ENCODE measurements at places on chromosomes 4 and X.
A peak's percentile ranks its signal among the peaks of the same experiment; 100 is the strongest.

- no peak for DNase-seq
Observed at GRCh38 chr4:93243262-93243661, 585.3 kb upstream of the ATOH1 start.

DNA sequence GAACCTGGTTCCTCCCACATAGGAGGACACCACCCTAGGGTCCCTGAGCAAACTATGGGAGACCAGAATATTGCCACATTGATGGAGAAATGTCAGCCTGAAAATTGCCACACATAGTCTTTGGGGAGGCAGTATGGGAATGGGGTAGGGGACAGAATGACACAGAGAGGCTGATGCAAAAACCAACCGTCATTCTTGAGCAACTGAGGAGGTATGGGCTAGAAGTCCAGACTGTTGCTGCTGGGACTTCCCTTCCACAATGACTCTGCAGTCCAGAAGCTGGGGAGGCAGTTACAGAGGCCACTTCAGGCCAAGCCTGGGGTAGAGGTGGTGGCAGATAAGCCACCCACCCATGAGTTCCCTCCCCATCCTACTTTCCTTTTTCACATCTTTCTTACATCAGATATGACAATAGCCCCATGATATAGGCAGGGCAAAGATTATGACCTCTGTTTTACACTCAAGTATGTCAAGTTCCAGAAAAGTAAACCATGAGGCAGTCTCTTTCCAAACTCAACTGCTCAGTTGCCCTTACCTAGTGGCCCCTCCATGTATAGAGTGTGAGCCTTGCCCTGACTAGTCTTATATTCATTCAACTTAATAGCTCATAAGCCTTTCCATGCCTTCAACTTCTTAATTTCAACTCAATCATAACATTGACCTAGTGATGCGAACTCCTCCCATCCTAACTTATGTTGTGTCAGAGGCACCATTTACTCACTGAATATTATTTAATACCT lies 41.7 kb downstream of the VSIG4 start:
- DNase-seq: no peak

DNA sequence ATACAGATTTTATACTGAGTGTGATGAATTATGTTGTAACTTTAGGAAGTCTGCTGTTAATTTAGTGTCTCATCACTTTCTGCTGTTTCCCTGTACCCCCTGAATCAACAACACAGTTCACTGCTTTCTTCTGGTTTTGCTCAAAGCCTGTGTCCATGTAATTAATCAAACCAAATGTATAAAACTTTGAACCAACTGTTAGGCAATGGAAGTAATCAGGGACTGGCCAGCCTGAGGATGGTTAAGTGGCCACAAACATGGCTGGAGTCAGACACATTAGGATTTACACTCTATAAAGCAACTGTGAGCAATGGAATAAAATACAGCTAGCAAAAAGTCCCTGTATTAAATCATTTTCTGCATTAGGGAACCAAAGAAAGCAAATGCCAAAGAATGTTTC lies 42.6 kb downstream of the CXCL1 start:
- DNase-seq: no peak

GRCh38 chr4:7687006-7687405 lies 252.3 kb upstream of the PSAPL1 start:
- no peak for DNase-seq

GRCh38 chr4:133450813-133451212 lies 301.7 kb downstream of the PCDH10 start:
- no peak for DNase-seq

- no peak for DNase-seq
Observed at GRCh38 chr4:180281724-180282123, 1961.5 kb upstream of the TENM3 start.

GRCh38 chr4:94892051-94892450 lies 134.3 kb downstream of the BMPR1B start:
- DNase-seq: no peak

DNA sequence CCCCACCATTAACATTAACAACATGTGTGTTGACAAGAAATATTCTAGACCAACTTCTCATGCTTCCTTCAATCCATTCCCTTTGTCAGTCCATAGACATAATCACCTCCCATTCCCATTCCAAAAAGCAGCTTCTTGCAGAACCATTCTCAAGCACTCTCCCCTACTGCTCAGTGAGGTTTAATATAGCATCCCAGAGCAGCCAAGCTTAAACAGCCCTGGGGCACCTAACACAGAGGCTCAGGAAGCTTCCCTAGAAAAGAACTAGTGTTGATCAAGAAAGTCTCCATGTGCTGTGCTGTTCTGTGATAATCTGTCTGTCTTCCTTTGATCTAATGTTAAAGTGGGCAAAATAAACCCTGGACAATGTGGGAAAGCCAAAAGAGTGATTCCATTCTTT lies 174.2 kb upstream of the NOCT start:
- no peak for DNase-seq

- no peak for DNase-seq
Observed at GRCh38 chr4:79294064-79294463, 31.8 kb downstream of the NAA11 start.

DNA sequence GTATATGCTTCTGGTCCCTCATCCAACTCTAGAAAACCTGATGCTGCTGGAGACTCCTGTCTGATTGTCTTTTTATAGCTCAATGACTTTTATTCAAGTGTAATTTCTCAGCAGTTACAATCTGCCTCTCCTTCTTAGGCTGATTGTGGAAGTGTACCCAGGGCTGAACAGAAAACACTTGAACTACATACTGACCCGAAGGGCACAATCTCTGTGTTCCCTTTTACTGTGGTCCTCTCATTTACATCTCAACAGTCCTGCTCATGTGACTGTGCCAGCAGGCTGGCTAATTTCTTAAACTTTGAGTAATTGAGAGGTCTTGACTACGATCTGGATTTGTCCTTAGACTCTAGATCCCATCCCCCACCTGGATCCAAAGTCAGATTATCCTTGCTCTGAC lies 863.4 kb downstream of the PDHA2 start:
- DNase-seq: no peak

DNA sequence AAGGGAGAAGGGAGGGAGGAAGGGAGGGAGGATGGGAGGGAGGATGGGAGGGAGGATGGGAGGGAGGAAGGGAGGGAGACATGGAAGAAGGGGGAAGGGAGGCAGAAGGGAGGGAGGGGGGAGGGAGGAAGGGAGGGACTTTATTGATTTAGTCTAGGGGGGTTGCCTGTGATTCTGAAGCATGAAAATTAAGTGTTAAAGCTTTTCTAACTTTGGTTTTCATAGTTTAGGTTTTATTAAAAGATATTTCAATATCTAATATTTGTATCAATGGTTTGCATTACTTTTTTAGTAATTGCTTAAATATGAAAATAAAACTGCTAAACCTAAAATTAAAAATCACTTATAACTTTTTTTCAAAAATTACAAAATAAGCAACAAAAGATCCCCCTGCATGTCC lies 2.4 kb downstream of the PALLD start:
- no peak for DNase-seq

DNA sequence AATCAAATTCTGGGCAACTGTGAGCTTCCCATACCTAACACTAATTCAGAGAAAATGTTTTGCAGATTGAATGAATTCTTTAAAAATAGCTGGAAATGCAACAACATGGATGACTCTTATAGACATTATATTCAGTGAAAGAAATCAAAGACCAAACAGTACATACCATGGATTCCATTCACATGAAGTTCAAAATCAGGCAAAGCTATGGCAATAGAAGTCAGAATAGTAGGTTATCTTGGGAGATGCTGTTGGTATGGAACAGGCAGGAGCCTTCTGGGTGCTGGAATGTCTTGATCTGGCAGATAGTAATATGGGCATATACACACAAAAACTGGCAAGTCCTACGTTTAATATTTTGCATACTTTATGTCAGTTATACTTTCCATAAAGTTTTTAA lies 25.5 kb upstream of the CBLL2 start:
- no peak for DNase-seq

DNA sequence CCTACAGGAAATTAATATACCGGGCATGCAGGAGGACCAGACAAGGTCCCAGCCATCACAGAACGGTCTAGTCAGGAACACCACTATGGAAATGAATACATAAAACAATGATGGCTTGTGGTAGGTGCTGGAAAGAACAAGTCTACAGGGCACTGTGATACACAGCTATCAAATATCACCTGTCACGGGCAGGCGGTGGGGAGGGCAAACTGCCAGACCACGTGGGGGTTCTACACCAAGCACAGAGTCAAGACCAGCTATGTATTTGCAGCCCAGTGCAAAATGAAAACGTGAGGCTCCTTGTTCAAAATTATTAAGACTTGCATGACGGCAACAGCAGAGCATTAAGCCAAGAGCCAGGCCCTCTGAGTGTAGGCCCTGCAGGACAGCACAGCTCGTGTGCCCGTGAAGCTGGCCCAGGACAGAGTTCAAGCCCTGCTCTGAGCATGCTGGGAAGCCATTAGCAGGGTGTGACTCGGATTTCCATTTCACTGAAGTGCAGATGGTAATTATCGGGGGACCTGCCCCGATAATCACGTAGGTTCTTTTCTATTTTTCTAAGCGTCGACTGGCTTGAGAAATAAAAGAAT lies 83.6 kb downstream of the JAKMIP1 start:
- no peak for DNase-seq

- DNase-seq: no peak
Observed at GRCh38 chrX:7351926-7352325, 204.0 kb upstream of the PUDP start.

DNA sequence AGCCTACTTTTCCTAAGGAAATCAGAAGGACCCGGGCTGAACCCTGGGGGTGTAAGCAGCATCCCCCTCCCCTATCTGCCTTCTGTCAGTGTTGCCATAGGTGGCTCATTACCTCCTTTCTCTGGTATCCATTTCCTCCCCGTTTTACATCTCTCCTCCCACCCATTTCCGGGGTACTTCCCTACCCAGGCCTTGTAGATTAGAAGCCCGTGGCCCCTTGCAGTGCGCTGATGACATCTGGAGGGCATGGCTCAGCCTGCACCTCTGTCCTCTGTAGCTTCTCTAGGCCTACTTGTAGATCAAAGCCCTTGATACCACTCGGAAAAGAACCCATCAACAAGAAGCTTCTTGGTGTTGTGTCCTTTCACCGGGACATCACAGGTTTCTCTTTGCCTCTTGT lies 71.8 kb downstream of the NBDY start:
- no peak for DNase-seq

DNA sequence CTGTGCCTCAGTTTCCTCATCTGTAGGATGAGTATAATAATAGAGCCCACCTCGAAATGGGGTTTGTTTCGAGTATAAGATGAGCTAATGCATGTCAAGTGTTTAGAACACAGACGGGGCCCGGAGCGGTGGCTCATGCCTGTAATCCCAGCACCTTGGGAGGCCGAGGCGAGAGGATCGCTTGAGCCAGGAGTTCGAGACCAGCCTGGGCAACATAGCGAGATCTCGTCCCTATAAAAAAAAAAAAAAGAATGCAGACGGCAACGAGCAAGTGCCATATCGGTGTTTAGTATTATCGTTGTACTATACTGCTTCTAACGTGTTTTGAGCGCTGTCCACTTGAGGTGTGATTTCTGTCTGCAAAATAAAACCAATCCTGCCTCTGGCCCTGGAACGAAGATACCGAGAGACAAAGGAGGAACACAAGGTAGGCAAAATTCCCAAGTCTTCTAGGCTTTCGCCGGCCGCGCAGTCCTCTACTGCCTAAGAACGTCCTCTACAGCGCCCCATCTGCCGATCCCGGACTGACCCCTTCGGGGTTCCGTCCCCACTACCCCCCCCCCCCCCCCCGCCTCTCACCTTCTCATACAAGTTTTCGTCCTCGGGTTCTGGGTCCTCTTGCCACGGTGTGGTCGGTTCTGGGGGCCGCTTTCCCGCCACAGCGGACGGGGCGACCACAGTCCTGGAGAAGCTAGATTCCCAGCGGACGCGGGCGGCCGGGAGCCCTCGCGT lies 442 bp downstream of the NDUFB11 start:
- peak; percentile 27 for DNase-seq

DNA sequence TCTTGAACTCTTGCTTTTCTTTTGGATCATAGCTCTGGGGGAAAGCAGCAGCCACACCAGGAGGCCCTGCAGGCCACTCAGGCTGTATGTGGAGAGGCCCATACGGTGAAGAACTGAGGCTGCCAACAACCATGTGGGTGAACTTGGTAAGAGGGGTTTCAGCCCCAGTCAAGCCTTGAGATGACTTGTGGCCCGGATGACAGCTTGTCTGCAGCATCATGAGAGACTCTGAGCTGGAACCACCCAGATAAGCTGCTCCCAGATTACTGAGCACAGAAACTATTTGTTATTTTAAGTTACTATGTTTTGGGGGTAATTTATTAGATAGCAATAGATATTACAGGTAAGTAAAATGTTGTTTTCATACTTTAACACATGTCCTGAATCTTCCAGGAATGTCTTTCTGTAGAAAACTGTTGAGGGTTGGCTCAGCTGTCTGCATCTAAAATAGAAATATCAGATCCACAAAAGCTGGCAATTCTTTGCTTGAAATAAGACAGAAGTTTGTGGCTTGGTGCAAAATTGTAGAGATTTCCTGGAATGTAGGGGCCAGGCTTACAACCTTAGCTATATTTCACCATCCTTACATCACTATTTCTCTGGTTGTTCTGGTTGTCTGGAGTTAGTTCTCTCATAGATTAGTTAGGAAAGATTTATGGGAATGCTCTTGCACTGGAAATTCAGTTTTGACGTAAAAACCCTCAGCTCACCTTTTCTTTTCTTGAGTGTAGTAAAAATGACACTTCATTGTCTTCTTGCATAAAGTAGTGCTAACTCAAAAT lies 272.1 kb downstream of the RAPGEF2 start:
- no peak for DNase-seq

DNA sequence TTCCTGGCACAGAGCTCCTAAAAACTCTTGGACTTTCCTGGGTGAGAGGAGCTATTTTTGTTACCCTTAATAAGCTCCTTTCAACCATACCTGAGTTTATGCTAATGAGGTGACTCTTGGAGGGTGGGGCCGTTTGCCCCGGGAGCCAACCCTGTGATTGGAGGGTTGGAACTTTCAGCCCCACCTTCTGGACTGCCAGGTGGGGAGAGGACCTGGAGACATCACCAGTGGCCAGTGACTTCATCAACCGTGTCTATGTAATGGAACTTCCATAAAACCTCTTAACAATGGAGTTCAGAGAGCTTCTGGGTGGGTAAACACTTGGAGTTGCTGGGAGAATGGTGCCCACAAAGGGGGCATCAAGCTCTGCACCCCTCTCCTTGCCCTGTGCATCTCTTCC lies 17.9 kb upstream of the ENPP6 start:
- no peak for DNase-seq

GRCh38 chr4:80452768-80453167 lies 117.2 kb downstream of the CFAP299 start:
- no peak for DNase-seq

GRCh38 chr4:42709392-42710065 lies 52.6 kb upstream of the ATP8A1 start:
- DNase-seq: no peak

- no peak for DNase-seq
Observed at GRCh38 chr4:183878251-183878970, 26.7 kb upstream of the STOX2 start.

- DNase-seq: no peak
Observed at GRCh38 chr4:118755438-118756226, 70.4 kb downstream of the METTL14 start.

- DNase-seq: no peak
Observed at GRCh38 chr4:110540982-110541451, 65.1 kb downstream of the ENPEP start.

GRCh38 chr4:532588-533317 lies 33.7 kb downstream of the PIGG start:
- DNase-seq: no peak
